ENCODE measurements at places on chromosomes 7 and 10.

DNA sequence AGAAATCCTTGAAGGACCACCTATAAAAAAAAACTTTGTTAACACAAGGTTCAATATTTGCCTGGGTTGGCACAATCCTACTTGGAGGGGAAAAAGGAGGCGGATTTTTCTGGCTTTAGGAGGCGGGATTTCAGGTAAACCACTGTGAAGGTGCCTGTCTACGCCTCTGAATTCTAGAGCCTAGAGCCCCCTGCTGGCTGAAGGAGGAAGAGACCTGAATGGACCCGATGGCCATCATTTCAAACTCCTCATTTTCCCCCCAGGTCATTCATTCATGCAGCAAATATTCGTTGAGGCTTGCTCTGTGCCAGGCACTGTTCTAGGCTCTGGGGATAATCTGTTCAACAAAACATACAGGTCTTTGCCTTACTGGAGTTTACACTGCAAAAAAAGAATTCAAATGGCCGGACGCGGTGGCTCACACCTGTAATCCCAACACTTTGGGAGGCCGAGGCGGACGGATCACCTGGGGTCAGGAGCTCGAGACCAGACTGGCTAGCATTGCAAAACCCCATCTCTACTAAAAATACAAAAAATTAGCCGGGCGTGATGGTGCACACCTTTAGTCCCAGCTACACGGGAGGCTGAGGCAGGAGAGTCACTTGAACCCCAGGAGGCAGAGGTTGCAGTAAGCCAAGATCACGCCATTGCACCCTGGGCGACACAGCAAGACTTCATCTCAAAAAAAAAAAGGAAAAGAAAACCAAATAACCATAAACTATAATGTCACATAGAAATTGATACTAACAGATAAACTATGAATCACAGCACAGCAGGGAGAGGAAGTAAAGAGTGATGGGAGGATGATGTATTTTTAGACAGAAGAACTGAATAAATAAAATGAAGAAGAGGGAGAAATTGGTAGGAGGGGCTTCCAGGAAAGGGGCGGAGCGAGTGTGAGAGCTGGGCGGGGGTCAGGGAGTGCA is 90.1 kb upstream of the NFE2L3 start:
- DNase-seq: peak; percentile 73

- no peak for DNase-seq
Measured at GRCh38 chr7:28722684-28723083, 235.4 kb downstream of the TRIL start.

DNA sequence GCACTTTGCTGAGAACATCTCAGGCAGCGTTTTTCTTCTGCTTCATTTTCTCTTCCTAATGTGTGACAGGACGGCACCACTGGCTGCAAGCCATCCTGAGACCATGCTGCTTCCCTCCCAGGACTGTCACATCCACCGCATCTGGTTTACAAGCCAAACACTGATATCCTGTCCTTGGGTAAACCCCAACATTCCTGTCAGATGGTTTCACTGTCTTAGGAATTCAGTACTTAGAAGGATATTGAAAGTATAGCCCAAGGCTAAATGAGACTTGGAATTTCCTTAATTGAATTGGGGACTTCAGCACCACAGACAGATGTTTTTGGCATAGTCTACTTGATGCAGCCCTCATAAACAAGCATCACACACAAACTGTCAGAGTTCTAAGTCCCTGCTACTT is 74.2 kb upstream of the PLXNA4 start:
- DNase-seq: no peak

GRCh38 chr7:7254908-7255307 is 72.6 kb downstream of the C1GALT1 start:
- DNase-seq: no peak

DNA sequence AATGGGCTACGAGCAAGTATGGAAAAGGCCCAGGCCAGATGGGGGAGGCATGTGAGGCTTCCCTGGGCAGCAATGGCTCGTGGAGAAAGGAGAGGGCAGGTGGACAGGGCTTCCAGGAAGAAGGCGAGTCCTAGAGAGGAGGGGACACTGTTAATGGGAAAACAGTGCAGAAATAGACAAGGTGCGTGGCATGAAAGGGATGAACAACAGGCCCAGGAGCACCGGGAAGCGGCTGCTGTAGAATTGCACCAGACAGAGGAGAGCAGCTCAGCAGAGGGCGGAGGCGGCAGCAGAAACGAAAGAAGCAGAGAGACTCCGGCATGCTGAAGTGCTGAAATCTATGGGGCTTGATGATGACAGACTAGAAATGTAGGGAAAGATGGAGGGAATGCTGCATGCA is 102.1 kb downstream of the PIP4K2A start:
- no peak for DNase-seq

GRCh38 chr10:64659311-64659710 is 1138.1 kb downstream of the REEP3 start:
- no peak for DNase-seq

- no peak for DNase-seq
Measured at GRCh38 chr10:132859084-132859855, 73.3 kb upstream of the NKX6-2 start.

GRCh38 chr7:25321424-25321823 is 93.1 kb upstream of the NPVF start:
- no peak for DNase-seq

DNA sequence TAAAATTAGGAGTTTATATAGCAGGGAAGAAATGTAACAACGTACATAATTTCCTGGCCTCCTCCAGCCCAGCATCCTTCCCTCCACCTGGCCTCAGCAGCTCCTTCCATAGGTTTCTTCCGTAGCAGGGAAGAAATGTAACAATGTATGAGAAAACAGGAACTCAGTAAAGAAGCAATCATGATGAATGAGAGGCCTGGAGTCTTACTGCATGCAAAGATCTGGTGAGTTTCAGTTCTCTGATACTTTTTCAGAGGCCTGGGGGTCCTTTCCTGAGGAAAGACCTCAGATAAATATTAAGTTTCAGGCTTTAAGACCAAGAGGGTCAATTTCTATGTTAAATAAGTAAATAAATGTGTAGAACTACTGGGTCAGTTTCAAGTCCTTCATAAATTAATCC is 155.7 kb upstream of the C7orf33 start:
- DNase-seq: no peak

- DNase-seq: no peak
Measured at GRCh38 chr10:60878224-60878623, 65.8 kb downstream of the RHOBTB1 start.

Measured in mucosa of gallbladder (tissue), 1 donor.